ENCODE measurements at places on chromosomes 3 and 15. TPM values are rescaled to one million over a fixed set of nuclear protein-coding genes. Genes with fewer than 3 reads are reported as not detected.

GRCh38 chr15:97688177-97688576 lies 272.3 kb upstream of the ARRDC4 start:
- no peak for DNase-seq

- no peak for DNase-seq
These were observed 281.3 kb upstream of the NPAP1 start for GRCh38 chr15:24394303-24394702.

GRCh38 chr3:30474371-30474770 lies 132.0 kb upstream of the TGFBR2 start:
- DNase-seq, result no peak

DNA sequence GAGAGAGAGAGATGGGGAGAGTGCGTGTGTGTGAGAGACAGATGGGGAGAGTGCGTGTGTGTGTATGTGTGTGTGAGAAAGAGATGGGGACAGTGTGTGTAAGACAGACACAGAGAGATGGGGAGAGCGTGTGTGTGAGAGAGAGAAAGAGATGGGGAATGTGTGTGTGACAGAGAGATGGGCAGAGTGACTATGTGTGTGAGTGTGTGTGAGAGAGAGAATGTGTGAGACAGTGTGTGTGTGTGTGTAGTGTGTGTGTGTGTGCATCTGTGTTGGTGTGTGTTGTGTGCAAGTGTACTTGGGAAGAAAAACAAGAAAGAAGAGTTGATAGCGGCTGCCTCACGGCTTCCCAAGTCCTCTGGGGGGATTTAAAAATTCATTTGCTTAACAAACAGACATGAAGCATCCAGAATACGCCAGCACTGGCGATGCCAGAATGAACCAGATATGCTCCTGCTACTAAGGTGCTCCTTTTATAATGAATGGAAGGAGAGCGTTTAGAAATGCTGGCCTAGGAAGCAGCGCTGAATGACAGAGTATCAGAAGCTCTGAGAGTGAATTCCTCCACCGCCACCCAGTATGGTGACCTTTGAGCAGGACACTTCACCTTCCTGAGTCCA lies 186.1 kb upstream of the TSC22D2 start:
- no peak for DNase-seq

DNA sequence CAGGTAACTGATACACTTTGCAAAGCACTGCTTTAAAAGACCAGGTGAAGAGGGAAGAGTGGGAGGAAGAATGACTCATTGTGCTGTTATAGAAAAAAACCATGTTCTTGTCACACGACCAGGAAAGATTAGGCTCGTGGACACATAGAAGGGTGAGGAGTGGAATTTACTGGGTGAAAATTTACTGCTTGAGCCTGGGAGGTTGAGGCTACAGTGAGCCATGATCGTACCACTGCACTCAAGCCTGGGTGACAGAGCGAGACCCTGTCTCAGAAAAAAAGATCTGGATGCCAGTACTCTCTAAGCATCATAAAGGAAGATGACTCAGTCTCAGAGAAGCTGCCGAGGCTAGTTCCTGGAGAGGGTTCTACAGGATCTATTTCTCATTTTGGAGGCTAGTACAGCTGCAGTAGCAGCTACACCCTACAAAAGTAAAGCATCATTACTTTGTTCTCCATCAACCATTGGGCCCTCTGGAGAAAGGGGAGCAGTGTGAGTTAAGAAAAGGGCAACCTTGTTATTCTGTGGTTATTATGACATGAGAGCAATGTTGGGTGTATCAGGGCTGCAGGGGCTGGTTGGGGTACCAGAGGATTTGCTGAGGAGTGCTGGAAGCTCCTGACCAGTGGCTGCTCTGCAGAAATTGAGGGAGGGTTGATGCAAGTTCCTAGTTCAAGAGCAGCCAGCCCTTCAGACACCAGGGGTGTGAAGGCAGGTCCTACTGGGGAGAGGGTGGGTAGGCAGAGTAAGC lies 75.4 kb downstream of the CMTM8 start:
- no peak for DNase-seq

- no peak for DNase-seq
These were observed 1097.2 kb downstream of the FHIT start for GRCh38 chr3:60154011-60154410.

GRCh38 chr3:179373938-179374337 lies 26.4 kb downstream of the MFN1 start:
- no peak for DNase-seq

GRCh38 chr3:170002879-170003278 lies 34.9 kb upstream of the GPR160 start:
- DNase-seq, result no peak

Gene P2RY1
- total RNA-seq, result 0.28 TPM

Gene PP2D1
- total RNA-seq, result not detected

Gene RLBP1
- total RNA-seq, result not detected

Gene CDHR4
- 0.36 TPM for total RNA-seq

Gene CAMK2N2
- not detected for total RNA-seq
